ENCODE measurements at places on chromosomes 6 and 20.

DNA sequence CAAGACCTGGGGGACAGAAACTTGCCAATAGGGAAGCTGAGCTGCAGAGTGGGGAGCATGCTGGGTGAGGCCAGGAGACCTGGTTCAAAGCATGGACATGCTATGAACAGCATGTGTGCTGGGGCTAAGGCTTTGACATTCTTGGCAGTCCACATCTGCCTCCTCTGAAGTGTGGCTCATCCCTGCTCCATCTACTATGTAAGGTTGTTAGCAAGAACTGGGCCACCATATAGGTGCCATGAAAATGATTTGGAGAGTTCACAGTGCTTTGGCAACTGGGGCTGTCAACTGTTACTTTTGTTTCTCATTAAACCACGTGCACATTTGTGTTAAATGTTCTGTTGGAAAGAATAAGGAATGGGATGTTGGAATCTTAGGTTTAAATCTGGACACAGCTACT lies 311.1 kb downstream of the CDC5L start:
- no peak for DNase-seq

DNA sequence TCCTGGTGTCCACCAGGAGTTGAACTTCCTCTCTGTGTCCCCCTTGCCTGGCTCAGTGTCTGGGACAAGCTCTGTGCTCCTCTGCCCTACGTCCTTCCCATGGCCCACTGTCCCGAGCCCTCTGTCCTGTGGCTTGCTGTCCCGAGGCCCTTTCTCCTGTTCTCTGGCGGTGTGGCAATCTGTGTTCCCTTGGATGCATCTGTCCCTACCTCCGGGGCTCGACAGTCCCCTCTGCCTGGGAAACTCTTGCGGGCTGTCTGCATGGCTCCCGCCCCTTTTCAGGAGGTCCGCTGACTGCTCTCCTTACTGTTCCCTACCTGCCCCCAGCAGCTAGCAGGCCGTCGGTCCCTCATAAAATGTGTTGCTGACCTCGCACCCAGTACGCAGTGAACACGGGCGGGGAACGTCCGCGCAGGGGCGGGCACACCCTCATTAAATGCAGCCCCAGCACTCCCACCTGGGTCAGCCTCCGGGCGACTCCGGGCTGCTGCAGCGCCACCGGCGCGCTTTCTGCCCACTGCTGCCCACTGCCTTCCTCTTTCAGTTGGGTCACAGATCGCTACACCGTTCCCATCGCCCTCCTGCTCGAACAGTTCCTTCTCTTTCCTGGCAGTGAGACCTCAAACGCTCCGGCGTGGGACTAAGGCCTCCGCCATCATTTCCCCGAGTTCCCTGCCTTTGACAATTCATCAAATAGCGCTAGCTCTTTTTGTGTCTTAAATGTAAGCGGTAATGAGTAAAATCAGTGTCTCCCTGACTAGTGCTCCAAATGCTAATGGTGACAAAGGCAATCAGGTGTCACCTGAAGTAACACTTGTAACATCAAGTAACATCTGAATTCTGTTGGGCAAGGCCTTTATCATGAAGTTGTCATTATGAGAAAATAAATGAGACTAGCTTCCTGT lies 60.5 kb downstream of the RSPH3 start:
- no peak for DNase-seq

GRCh38 chr6:11374036-11375010 lies 141.9 kb upstream of the NEDD9 start:
- no peak for DNase-seq

- DNase-seq: no peak
Measured at GRCh38 chr6:23349521-23350147, 776.4 kb upstream of the NRSN1 start.

- DNase-seq: no peak
Measured at GRCh38 chr6:124901084-124901483, 61.2 kb upstream of the RNF217 start.

GRCh38 chr6:123169774-123170095 lies 173.7 kb downstream of the CLVS2 start:
- DNase-seq: no peak

DNA sequence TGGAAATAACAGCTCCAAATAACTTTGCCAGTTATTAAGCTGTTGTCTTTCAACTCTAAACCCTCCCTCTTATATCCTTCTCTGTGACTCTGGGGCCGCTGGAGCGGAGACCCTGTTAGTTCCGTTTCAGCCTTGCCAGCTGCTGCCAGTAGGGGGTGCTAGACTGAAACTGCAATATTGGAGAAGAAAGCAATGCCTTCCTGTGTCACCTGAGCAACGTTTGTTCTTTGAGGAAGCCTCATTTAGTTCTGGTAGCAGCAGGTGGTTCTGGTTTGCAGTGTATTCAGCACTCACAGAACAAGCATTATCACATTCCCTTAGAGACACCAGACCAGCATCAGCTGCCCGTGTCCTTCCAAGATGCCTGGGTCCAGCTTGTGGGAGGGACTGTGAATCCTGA lies 22.9 kb upstream of the JAG1 start:
- no peak for DNase-seq

- DNase-seq: no peak
Measured at GRCh38 chr6:51182827-51183226, 364.2 kb downstream of the TFAP2B start.

DNA sequence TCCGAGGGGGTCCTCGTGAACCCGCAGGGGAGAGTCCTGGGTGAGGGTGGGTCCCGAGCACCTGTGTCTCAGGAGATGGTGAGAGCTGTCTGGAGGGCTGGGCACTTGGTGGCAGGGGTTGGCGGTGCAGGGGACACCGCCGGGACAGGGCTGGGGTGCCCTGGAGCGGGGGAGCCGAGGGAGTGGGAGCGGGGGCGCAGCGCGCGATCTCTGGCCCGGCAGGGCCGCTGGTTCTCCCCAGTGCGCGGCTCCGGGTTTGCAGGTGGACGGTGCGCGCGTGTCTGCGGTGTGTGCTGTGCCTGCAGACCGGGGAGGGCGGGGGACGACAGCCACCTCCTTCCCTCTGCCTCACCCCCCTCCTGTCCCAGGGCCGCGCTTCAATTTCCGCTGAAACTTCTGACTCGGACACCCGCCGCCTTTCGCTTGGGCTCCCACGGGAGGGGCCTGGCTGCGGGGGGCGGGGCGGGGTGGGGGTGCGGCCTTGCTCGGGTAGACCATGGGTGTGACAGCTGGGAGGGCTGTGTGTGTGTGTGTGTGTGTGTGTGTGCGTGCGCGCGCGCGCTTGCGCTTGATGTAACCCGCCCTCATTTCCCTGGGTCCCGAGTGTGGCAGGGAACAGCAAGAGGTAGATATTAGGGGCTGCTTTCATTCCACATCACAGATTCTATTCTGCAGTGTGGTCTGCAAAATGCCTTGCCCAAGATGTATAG lies 1.2 kb downstream of the TRIB3 start:
- peak; percentile 55 for DNase-seq

GRCh38 chr6:113600551-113601339 lies 256.4 kb upstream of the MARCKS start:
- no peak for DNase-seq

- no peak for DNase-seq
Measured at GRCh38 chr6:129662406-129662766, 47.6 kb downstream of the ARHGAP18 start.

DNA sequence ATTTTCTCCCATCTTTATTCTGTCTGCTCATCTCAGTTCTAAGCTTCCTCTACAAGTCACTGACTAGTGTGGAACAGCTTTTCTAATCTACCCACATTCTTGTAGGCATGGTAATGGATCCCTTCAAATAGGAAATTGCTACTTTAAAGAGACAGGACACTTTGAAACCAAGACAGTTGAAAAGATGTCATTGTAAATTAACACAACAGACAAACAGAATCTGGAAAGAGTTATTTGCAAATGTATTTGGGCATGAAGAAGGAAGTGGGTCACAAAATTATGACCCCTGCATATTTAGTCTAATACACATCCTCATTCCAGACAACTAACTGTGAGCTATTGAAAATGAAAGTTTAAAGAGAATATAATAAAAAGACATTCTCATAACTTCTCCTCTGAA lies 298.2 kb upstream of the MARCKS start:
- DNase-seq: no peak

DNA sequence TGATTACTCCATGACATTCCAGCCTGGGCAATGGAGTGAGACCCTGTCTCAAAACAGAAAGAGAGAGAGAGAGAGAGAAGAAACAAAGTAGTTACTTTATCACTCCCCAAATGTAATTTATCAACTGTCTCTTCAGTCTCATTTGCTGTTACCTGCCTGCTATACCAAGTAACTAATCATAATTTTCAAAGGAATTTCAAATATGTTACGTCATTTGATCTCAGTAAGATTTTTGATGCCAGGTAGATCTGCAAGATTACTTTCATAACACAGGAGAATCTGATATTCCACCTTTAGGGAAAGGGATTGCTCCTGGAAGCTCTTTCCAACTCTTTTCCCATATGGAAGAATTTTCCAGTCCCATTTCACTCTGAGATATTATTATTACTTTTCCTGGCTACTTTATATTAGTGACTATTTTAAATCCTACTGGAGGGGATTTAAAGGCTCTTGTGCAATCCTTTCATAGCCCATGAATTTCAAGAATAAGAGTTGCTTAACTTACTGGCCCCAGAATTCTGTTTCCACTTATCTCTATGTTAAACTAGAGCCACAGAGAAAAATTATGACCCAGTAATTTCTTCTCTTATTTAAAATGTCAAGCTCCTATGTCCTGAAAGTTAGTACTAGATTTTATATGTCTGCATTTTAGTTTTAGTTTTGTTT lies 390.2 kb upstream of the FLRT3 start:
- DNase-seq: no peak

DNA sequence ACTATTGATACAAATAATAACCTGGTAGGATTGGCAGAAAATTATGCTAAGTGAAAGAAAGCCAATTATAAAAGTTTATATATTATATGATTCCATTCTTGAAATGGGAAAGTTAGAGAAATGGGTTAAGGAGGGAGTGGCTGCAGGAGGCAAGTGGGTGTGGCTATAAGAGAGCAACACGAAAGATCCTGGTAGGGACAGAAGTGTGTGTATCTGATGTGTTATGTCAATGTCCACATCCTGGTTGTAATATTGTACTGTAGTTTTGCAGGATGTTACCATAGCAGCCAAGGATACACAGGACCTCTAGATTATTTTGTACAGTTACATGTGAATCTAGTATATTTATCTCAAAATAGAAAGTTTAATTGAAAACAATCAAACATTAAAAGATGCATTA lies 46.8 kb downstream of the SNX5 start:
- no peak for DNase-seq
